Neural progenitor cell (in vitro differentiated cells): ENCODE measurements at places on chromosomes 7 and 10. TPM values are rescaled to one million over a fixed set of nuclear protein-coding genes. Genes with fewer than 3 reads are reported as not detected.
A peak's percentile ranks its signal among the peaks of the same experiment; 100 is the strongest.

- peaks cover 10% of the 10 kb centered on the region for H3K4me1 ChIP-seq
- peak overlapping the region; percentile 6 for H3K27ac ChIP-seq
- H3K4me3 ChIP-seq: no peak overlapping the region
These were observed 7.1 kb downstream of the PI4K2A start for GRCh38 chr10:97647556-97647955.

- no peak for DNase-seq
- no peaks in the 10 kb centered on the region for H3K36me3 ChIP-seq
- peaks cover 14% of the 10 kb centered on the region for H3K4me1 ChIP-seq
- H3K27ac ChIP-seq: no peak overlapping the region
- H3K4me3 ChIP-seq: no peak overlapping the region
These were observed 198.3 kb upstream of the ZMIZ1 start for GRCh38 chr10:78870458-78870857.

GRCh38 chr7:30430276-30430675, 48.3 kb downstream of the NOD1 start:
- H3K27ac ChIP-seq: no peak overlapping the region
- H3K36me3 ChIP-seq: no peaks in the 10 kb centered on the region
- peaks cover 10% of the 10 kb centered on the region for H3K4me1 ChIP-seq

DNA sequence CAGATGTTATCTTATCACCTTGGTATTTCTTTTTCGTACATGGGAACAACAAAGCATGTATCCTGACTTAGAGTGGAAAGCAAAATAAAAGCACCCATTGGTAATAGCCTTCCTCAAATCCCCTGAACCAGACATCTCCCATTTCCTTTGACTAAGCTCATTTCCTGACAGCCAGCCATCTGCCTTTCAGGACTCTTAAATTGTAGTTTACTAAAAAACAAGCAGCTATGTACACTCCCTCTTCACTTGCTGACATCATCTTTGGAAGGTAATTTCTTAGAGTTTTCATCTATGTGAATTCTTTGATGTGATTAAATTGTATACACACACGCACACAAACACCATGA, 40.7 kb downstream of the ARL4A start:
- no peak overlapping the region for H3K4me3 ChIP-seq
- peaks cover 15% of the 10 kb centered on the region for H3K4me1 ChIP-seq
- H3K36me3 ChIP-seq: no peaks in the 10 kb centered on the region
- no peaks in the 10 kb centered on the region for H3K27me3 ChIP-seq
- H3K27ac ChIP-seq: no peak overlapping the region

Gene CPVL
- total RNA-seq: 40.5 and 56.6 TPM in 2 replicates

Gene KRIT1
- total RNA-seq: 46.7 and 59.4 TPM in 2 replicates

DNA sequence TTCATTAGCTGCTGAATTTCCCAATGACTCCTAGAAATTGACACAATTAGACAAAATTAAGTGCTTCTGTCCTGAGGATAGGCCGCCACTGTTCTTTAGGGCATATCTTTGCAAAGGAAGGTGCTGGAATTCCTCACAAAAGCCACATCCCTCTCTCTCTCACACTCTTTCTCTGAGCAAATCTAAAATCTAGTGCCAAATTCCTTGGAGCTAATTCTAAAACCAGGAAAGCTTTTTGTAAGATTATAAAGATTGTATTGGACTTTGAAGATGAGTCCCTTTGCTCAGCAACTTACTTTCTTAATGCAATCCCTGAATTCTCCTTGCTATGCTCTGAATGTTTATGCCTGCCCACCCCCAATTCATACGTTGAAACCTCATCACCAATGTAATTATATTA, 288.9 kb downstream of the KCNMA1 start:
- no peaks in the 10 kb centered on the region for H3K27me3 ChIP-seq
- H3K4me1 ChIP-seq: no peaks in the 10 kb centered on the region
- no peak overlapping the region for H3K27ac ChIP-seq
- DNase-seq: no peak

GRCh38 chr10:36042135-36042534, 400.0 kb upstream of the FZD8 start:
- H3K27ac ChIP-seq: no peak overlapping the region
- no peaks in the 10 kb centered on the region for H3K4me1 ChIP-seq
- H3K36me3 ChIP-seq: no peaks in the 10 kb centered on the region
- DNase-seq: peak; percentile 5

DNA sequence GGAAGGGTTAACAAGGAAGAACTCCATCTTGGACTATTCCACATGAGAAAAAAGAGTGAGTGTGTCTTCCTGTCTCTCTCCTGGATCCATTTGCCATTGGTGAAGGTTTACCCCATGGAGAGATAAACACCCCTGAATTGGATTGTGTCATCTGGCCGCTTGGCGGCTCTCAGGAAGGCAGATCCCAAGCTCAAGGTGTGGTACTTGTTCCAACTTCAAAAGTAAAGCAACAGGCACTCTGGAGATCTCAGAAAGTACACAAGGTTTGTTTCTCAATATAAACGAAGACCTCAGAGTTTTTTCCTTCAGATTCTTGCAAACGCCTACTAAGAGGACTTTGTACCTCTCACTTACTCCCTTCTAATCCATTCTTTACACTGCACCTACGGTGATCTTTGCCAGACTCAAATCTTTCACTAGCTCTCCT, 116.7 kb downstream of the REEP3 start:
- no peak overlapping the region for H3K27ac ChIP-seq
- no peak for DNase-seq
- no peaks in the 10 kb centered on the region for H3K4me1 ChIP-seq
- no peak overlapping the region for H3K4me3 ChIP-seq
- H3K27me3 ChIP-seq: no peaks in the 10 kb centered on the region
- H3K36me3 ChIP-seq: no peaks in the 10 kb centered on the region

DNA sequence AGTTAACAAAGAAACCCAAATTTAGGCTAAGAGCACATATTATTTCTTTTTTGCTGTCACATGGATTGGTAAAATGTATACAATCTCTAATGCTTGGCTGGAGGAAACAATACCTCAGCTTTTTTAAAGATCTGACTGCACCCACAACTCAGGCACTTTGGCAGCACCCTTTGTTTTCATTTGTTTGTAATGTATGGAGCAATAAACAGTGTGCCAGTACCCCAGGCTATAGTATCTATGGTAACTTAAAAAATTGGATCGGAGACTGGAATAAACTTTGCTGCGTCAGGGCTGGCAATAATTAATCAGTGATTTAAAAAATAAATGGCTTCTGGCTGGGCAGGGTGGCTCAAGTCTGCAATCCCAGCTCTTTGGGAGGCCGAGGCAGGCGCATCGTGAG, 27.2 kb downstream of the POLR1F start:
- no peak overlapping the region for H3K4me3 ChIP-seq
- no peaks in the 10 kb centered on the region for H3K36me3 ChIP-seq

DNA sequence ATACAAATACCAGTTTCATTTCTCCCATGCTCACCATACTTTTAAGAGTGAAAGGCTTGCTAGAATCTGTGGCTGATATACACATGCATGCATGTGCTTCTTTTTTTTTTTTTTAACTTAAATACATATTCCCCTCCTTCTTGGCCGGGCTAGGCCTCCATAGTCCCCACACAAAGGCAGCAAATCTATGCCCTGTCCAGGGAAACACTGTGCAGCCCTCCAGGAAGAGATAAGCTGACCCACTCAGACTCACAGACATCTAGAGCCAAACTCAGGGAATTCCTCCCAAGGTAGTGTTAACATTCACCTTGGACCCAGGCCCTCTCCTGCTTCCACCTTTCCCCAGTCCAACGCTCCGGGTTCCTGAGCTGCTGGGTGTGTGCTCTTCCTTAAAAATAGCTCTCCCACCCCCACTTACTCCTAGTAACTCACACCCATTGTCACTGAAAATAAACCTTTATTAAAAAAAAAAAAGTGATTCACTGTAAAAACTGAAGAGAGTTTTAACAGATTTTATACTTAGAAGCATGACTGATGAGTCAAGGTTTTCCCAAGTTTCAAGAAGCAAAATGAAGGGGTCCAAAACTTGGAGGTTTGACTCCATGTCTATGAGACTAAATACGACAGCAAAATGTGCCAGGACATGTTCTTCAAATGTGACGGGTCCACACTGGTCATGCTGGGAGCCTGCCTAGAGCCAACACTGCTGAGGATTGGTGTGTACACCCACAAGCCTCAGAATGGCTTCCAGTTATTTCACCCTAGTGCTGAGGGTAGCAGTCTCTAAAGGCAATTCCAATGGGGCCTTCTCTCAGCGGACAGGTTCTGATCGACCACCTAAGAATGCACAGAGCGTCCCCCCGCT, 159.5 kb downstream of the GLI3 start:
- H3K4me1 ChIP-seq: peaks cover 34% of the 10 kb centered on the region
- peaks cover 2% of the 10 kb centered on the region for H3K36me3 ChIP-seq
- H3K27ac ChIP-seq: no peak overlapping the region
- no peak overlapping the region for H3K4me3 ChIP-seq

Gene PPRC1
- 11.7 and 15.4 TPM in 2 replicates for total RNA-seq

DNA sequence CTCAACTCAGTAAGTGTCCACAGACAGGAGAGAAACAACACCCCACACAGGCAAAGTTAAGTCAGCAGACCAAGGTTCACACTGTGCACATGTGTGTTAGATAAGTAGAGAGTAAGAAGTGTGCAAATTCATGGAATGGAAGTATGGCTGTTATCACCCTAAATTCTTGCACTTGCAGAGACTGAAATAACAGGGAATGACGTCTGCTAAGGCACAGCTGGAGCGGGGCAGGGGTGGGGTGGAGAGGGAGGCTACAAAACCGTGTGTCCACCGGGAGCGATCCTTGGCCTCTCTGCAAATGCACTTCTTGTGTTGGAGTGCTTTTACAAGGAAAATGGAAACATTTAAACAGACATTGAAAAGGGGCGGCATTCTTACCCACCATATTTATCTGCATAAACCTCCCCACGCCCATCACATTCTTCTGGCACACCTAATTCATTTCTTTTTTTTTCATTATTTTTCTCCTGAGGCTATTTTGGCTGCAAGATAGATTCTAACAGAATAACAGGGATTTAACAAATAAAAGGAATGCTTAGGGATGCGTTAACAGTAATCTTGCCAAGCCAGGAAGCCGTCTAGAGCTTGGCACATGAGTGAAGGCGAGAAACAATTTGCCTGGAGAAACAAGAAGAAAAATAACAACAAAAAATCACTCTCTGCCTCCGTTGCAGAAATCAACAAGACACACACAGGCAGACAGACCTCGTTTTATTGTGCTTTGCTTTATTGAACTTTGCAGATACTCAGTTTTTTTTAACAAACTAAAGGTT, 30.1 kb downstream of the TNS3 start:
- H3K4me1 ChIP-seq: peaks cover 6% of the 10 kb centered on the region
- H3K36me3 ChIP-seq: no peaks in the 10 kb centered on the region
- H3K27ac ChIP-seq: no peak overlapping the region
- H3K27me3 ChIP-seq: no peaks in the 10 kb centered on the region
- H3K4me3 ChIP-seq: no peak overlapping the region

Gene SPDYE18
- 0.19 TPM in 1 of 2 replicates, not detected in the other for total RNA-seq

GRCh38 chr7:2191016-2191415, 41.7 kb downstream of the MAD1L1 start:
- no peak overlapping the region for H3K4me3 ChIP-seq
- H3K27me3 ChIP-seq: no peaks in the 10 kb centered on the region
- no peak overlapping the region for H3K27ac ChIP-seq

- H3K27me3 ChIP-seq: no peaks in the 10 kb centered on the region
- H3K4me3 ChIP-seq: no peak overlapping the region
- no peak overlapping the region for H3K27ac ChIP-seq
- no peaks in the 10 kb centered on the region for H3K36me3 ChIP-seq
- H3K4me1 ChIP-seq: no peaks in the 10 kb centered on the region
These were observed 26.5 kb upstream of the POT1 start for GRCh38 chr7:124956160-124956559.
